Osteoblast (primary cell): ENCODE measurements at places on chromosomes 1 and 21. TPM values are rescaled to one million over a fixed set of nuclear protein-coding genes. Genes with fewer than 3 reads are reported as not detected.
A peak's percentile ranks its signal among the peaks of the same experiment; 100 is the strongest.

POMGNT1 gene
- total RNA-seq = 43.9 and 45.6 TPM in 2 replicates

SYT11 gene
- total RNA-seq = 33.3 and 34.5 TPM in 2 replicates

FCRL2 gene
- not detected in 2 replicates for total RNA-seq

DIRAS3 gene
- 2.1 and 4.0 TPM in 2 replicates for total RNA-seq

AGRN gene
- total RNA-seq = 14.7 and 30.0 TPM in 2 replicates

CLCA4 gene
- total RNA-seq = not detected in 2 replicates

CLEC20A gene
- total RNA-seq = under 0.01 TPM in 1 of 2 replicates, not detected in the other

DNA sequence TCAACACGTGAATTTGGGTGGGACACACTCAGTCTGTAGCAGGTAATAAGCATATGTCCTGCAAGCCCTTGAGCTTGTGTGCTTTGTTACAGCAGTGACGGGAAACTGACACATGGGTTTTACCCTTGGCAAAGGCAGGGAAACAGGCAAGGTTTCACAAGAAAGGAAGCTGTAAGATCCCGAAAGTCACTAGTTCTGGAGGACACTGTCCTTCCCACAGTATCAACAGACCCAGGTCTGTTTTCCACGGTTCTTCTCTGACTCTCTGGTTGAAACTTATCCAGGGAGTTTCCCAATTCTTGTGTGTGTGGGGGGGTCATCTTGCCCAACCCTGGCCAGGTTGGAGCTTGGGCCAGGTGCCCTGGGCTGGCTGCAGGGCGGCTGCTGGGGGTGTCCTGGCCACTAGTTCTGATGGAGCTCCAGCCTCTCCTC lies 29.3 kb upstream of the ZBTB21 start:
- no peaks in the 10 kb centered on the region for H3K36me3 ChIP-seq
- H3K4me3 ChIP-seq = peak overlapping the region; percentile 15
- no peaks in the 10 kb centered on the region for H3K27me3 ChIP-seq
- peaks cover 28% of the 10 kb centered on the region for H3K4me1 ChIP-seq

- DNase-seq = no peak
- H3K4me3 ChIP-seq = no peak overlapping the region
- no peaks in the 10 kb centered on the region for H3K4me1 ChIP-seq
- H3K27ac ChIP-seq = no peak overlapping the region
Observed at GRCh38 chr1:229326601-229327000, 16.2 kb downstream of the CCSAP start.

- H3K4me1 ChIP-seq = no peaks in the 10 kb centered on the region
- DNase-seq = no peak
- no peak overlapping the region for H3K27ac ChIP-seq
- H3K36me3 ChIP-seq = no peaks in the 10 kb centered on the region
- H3K27me3 ChIP-seq = no peaks in the 10 kb centered on the region
- H3K4me3 ChIP-seq = no peak overlapping the region
Observed at GRCh38 chr1:107683683-107684082, 281.3 kb downstream of the VAV3 start.

DNA sequence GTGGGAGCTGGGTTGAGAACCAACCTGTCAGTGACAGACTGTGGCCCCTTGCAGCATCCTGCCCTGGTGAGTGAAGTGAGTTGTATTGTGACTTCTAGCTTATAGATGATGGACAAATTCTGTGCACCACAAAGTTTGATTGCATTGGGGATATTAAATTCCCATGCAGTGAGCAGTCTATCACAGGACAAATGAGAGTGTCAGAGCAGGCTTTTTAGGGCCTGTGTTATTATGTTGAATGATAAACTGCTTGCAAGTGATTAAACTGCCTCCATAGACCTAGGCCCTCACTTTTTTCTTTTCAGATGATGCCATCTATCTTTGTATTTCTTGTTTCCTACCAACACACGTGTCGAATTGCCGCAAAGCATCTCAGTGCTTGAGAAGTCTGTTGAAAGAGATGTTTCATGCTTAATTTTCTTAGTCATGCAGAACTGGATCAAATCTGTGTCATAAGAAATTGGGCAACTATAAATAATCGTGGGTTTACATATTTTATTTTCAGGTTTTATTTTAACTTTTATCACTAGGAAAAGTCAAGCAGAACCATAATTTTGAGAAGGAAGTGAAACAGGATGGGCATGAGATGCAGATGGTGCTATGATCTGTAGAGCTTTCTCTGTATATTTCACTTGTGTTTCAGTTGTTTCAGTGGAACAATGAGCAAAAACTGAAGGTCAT lies 199.2 kb downstream of the S1PR1 start:
- no peak overlapping the region for H3K27ac ChIP-seq
- H3K36me3 ChIP-seq = no peaks in the 10 kb centered on the region
- no peaks in the 10 kb centered on the region for H3K27me3 ChIP-seq
- DNase-seq = no peak
- no peaks in the 10 kb centered on the region for H3K4me1 ChIP-seq
- H3K4me3 ChIP-seq = no peak overlapping the region

- no peak overlapping the region for H3K4me3 ChIP-seq
- peaks cover 29% of the 10 kb centered on the region for H3K4me1 ChIP-seq
- no peaks in the 10 kb centered on the region for H3K27me3 ChIP-seq
Observed at GRCh38 chr1:161079436-161080110, 9.8 kb downstream of the NECTIN4 start.

- H3K27me3 ChIP-seq = peaks cover 19% of the 10 kb centered on the region
- H3K4me3 ChIP-seq = no peak overlapping the region
- no peaks in the 10 kb centered on the region for H3K36me3 ChIP-seq
Observed at GRCh38 chr1:29332204-29332603, 95.9 kb downstream of the PTPRU start.

- H3K4me1 ChIP-seq = no peaks in the 10 kb centered on the region
- H3K27ac ChIP-seq = no peak overlapping the region
- peak; percentile 84 for DNase-seq
- H3K4me3 ChIP-seq = no peak overlapping the region
Observed at GRCh38 chr1:8767006-8767405, 50.4 kb downstream of the RERE start.

GRCh38 chr1:214010197-214010573 lies 22.4 kb downstream of the PROX1 start:
- no peak for DNase-seq
- no peak overlapping the region for H3K4me3 ChIP-seq
- no peak overlapping the region for H3K27ac ChIP-seq
- no peaks in the 10 kb centered on the region for H3K27me3 ChIP-seq

DNA sequence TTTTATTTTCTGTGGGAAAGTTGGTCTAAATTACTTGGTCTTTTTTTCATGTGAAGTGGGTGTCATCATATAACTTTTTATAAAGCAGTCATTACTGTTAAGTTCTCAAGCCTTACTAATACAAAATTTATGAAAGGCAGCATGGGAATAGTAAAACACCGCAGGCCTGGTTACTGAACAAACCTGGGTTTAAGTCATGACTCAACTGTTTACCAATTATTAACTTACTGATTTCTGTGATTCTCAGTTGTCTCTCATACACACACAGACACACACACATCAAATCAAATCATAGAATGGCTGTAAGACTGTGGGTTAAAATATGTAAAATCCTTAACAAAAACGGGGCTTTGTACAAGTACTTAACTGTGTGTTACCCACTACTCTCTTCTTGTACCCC lies 14.6 kb downstream of the MAEL start:
- no peaks in the 10 kb centered on the region for H3K36me3 ChIP-seq
- H3K27me3 ChIP-seq = no peaks in the 10 kb centered on the region

DNA sequence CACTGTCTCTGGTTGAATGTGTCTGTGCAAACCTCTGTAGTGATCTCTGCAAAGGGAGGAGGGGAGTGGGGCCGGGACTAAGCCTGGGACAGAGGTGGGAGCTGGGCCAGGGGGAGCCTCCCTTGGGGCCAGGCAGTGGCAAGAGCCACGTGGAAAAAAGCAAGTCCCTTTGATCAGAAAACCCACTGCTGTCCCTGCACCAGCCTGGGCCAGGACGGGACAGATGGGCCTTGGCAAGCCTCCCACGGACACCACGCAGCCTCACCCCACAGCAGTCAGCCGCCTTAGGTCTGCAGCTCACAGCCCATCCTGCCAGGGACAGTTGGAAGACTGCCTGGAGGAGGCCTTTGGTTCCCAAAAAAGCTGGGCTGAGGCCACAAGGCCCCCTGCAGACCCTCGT lies 11.7 kb upstream of the TRAPPC10 start:
- no peaks in the 10 kb centered on the region for H3K27me3 ChIP-seq
- no peak overlapping the region for H3K27ac ChIP-seq
- DNase-seq = no peak
